Stimulated activated CD8-positive, alpha-beta memory T cell treated with anti-CD3 and anti-CD28 coated beads, Interleukin-15, amount 100 ng/mL, for 24 hours (primary cell): ENCODE measurements at places on chromosomes 16 and 17.

DNA sequence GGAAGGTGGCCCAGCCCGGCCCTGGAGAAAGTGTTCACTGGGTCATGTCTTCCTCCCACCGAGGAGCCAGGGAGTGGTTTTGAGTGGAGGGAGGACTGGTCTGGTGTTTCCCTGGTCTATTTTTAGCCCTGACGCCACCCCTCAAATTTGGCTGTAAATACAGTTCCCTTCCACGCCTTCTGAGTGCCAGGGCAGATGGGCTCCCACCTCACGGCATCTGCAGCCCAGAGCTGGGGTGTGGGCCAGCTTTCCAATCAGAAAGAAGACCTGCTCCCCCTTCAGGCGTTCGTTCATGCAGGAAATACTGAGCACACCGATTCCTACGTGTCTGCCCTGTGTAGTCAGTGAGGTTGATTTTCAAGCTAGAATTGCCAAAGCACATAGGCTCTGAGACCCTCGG, 53.7 kb downstream of the SNX20 start:
- no peak for DNase-seq

DNA sequence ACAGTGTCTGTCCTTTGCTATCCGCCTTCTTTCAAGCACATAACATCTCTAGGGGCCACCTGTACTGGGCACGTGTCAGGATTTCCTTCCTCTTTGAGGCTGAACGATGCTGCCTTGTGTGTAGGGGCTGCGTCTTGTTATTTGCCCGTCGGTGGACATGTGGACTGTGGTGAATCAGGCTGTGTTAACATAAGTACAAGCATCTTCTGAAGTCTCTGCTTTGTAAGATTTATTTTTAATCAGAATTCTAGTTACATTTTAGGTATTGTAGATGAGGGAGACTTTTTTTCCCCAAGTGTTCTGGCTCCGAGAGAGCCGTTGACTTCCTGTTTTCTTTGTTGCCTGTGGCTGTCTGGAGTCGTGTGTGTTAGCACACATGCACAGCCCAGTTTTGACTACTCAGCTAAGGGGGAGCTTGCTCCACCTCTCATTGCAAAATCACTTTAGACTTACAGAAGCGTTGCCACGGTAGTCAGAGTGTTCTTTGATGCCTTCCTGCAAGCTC, 26.1 kb downstream of the SPG7 start:
- no peak for DNase-seq

GRCh38 chr17:49779739-49780231, 8.7 kb upstream of the KAT7 start:
- DNase-seq = no peak

DNA sequence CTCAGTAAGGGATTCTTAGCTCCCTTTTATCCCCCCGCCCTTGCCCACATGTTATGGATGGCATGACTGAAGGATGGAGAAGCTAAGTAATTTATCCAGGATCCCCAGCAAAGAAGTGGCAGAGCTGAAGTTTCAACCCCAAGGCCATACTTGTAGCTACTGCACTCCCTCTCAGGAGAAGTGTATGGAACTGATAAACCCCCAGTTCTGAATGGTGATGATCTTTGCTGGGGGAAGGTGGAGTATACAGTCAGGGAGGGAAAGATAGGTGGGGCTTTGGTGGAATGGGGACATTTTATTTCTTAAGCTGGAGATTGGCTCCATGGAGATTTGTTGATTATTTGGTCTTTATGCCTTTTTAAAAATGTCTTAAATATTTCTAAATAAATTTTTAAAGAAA, 58.3 kb downstream of the TNRC6C start:
- DNase-seq = no peak

DNA sequence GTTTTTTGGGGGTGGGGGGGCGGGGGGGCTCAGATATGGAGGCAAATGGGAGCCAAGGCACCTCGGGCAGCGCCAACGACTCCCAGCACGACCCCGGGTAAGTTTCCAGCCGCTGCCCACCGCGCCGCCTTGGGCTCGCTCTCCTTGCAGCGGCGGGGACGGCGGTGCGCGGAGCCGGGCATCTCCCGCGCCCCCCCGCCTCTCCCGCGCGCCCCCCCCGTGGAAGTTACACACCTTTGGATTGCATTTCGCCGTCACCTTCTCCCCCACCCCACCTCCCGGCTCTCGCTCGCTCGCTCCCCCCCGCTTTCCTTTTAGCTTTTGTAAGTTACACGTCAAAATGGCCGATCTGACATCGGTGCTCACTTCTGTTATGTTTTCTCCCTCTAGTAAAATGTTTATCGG, 387 bp downstream of the MSI2 start:
- no peak for DNase-seq
